HFF-Myc (cell line): ENCODE measurements at places on chromosomes 2 and 18.

GRCh38 chr2:233996461-233996860, 54.0 kb upstream of the SPP2 start:
- DNase-seq: peak; percentile 46

DNA sequence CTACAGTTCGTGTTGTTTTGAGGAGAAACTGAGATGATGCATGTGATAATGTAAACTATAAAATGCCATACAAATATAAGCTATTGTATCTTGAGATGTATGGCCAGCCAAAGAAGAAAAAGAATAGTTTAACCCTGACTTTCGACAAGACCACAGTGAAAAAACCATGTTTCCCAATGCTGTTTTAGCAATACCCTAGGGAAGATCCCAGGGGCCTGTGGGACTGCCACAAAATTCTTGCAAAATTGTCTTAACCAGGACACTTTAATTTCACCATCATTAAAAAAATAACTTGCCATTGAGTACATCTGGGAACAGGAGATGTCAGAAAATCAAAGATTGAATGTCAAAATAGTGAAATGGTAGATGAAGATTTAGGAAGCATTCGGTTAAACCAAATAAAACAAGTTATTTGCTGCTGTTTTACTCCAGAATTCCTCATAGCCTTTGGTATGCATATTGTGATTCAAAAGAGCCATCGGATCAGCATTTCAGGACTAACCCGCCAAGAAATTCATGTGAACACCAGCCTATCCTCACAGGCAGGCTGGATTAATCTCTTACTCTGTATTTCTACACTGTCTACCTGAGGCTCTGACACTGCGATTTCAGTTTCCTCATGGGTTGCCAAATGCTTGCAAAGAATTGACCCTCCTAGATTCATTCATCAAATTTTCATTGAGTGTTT, 49.0 kb upstream of the SP3 start:
- DNase-seq: no peak

DNA sequence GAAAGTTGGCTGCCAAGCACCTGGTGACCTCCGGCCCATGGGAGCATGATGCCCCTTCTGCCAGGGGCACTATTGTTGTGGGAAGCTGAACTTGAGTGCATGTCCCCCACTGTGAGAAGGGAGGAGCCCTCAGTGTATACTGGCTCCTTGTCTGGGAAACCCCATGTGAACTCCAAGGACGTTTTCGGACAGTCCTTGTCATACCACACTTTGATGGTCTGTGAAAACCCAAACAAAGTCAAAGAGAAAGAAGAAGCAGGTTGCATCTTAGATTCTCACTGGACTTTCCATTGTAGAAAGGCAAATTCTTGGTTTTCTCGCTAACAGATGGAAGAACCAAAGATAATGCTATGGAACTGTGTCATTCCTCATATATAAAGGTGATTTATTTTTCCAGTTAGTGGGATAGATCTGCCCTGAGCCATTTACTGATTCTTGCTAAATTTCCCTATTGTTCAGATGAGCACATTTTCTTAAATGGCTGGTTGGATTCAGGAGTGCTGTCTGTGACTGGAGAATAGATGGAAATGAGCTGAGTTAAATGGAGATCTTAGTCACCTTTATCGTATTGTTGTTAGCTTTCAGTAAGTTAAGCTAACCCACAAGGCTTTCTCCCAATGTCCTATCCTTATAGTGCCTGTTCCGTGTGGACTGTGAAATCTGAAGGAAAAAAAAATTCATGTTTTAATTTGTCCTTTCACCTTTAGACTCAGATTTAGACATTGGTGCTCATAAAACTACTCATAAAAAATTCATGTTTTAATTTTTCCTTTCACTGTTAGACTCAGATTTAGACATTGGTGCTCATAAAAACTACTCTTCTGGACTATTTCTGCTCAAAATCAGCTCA, 166.6 kb downstream of the ACTR3 start:
- no peak for DNase-seq

DNA sequence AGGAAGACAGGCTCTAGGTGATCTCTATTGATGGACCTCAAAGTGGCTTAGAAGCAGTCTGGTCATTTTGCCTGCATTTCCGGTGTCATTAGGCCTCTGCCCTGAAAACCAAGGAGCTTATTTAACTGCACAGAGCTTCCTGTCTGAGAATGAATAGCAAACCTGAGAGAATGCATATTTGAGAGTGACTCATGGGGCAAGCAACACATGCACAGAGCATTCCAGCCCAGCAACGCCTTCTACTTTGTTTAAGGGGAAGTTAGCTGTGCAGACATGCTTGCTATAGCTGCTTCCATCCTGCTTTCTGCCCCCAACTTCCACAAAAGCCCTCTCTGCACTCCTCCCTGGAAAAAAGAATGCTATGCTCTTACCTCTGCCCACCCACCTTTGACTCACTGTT, 232.8 kb downstream of the GRB14 start:
- peak; percentile 44 for DNase-seq

DNA sequence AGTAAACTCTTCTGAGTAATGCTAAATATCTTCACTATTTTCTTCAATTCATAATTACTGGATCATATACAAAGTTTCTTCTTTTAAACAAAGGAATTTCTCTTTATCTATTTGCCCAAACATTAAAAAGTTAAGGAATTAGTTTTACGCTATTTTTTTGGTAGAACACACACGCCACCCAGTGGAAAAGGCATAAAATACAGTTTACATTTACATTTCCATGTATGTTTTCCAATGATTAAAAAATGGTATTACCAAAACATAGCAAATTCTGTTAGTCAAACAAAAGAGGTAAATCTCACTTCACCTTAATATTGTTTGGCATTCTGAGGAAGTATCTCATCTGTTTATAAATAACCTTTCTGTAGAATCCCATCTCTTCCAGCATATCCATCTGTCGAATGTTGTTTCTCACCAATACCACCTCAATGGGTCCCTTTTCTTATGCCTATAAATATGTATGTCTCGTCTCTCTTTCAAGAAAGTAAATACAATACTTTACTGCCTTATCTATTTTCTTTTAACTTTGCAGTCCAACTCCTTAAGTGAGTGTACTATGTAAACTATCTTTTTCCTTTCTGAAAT, 7.2 kb downstream of the BOLL start:
- DNase-seq: peak; percentile 7

DNA sequence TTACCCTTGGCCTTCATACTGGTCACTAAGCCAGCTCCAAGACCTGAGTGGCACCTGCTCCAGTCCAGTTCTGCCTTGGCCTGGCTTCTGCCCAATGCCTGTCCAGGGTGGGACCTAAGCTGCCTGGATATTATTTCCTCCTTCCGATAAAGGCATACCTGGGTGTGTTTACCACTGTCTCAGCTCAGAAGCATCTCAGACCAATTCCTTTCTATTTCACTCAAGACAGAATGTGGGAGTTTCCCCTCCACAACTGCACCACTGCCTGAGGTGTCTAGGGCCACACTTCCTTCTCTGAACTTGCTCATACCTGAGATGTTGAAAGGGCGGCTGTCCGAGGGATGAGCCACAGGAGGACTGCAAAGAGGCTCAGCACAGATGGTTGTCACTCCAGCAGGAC, 18.4 kb upstream of the CAB39 start:
- no peak for DNase-seq

- DNase-seq: no peak
Measured at GRCh38 chr2:196407675-196408264, 231.7 kb upstream of the CCDC150 start.

DNA sequence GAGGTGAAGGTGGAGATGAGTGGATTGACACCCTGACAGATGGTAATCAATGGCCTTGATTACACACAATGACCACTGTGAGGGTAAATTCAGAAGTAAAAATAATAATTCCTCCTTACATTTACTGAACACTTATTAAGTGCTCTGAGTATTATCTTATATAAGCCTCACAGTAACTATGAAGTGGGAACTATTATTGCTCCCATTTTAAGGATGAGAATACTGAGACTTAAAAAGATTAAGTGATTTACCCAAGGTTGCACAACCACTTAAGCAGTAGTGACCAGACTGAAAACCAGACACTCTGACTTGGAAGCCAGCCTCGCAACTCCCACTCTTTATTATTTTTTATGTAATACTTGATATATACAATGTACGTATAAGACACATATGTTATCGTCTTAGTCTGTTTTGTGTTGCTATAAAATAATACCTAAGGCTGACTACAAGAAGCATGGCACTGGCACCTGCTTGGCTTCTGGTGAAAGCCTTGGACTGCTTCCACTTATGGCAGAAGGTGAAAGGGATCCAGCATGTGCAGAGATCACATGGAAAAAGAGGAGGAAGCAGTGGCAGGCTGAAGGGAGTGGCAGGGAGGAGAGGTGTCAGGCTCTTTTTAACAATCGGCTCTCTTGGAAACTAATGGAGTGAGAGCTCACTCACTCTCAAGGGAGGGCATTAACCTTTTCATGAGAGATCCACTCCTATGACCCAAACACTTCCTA, 41.5 kb upstream of the C1D start:
- DNase-seq: no peak

DNA sequence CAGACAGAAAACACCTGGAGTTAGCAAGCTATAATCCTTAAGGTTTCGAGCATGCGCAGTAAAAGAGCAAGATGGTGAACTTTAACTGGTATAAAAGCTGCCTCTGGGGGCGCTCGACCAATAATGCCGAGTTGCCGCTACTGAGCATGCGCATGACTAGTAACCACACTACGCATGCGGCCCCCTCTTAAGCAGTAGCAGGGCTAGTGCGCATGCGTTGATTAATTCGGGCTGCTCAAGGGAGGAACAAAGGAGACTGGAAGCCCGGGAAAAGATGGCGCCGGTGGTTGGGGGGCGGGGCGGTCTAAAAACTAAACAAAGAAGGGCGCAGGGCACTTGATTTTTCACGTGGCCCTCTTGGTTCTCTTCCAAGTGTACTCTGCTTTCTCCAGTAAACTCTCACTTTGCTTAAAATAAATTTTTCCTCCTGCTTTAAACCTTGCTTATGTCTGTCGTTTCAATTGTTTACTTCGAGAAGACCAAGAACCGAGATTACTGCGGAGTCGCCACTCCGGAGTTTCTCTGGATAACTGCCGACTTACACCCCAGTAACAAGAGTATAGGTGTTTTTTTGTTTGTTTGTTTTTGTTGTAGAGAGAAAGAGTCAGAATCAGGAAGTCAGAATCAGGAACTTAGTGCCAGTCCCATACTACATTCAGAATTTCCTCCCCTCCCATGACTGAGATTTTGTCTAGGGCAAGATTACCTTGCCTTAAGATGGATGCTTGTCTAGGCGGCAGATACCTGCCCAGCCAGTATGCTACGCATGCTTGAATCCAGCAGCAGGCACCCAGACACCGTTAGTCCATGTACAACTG, 5.8 kb downstream of the XRCC5 start:
- peak; percentile 99 for DNase-seq

GRCh38 chr2:174836377-174836994, 72.2 kb upstream of the CHRNA1 start:
- peak; percentile 87 for DNase-seq

GRCh38 chr2:233446121-233446520, 91.8 kb downstream of the DGKD start:
- no peak for DNase-seq

DNA sequence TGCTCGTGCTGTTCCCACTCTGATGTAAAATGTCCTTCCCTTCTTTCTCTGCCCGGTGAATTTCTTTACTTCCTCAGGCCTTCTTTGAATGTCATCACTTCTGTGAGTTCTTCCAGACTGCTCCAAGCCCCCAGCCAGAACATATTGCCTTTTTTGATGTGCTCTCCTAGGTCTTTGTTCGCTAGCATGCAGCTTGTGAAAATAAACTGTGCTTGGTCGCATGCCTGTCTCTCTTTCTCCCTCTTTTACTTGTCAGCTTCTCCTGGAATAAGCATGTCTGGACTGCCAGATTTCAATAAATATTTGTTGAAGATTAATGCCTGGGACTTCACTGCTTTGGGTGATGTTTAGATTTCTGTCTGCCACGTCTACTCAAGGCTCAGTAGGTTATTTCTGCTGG, 82.7 kb upstream of the ARHGAP28 start:
- no peak for DNase-seq

DNA sequence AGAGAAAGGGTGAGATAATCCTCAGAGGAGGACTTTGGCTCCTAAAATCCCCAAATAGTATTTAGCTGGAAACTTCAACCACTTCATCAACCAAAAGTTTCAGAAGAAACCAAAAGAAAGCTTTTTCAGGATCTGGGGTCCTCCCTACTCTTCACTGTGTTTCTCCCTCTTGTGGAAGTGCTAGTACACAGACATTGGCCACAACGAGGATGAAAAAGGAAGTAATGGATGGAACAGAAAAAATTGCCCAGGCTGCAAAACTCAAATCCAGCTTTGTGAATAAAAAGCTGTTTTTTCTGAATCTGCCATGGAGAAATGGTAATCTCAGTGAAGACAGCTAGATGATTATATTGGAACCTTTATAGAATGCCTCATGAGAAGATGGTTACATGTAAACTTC, 4.0 kb downstream of the PID1 start:
- no peak for DNase-seq

GRCh38 chr2:8986327-8986976, 17.0 kb downstream of the MBOAT2 start:
- DNase-seq: no peak

DNA sequence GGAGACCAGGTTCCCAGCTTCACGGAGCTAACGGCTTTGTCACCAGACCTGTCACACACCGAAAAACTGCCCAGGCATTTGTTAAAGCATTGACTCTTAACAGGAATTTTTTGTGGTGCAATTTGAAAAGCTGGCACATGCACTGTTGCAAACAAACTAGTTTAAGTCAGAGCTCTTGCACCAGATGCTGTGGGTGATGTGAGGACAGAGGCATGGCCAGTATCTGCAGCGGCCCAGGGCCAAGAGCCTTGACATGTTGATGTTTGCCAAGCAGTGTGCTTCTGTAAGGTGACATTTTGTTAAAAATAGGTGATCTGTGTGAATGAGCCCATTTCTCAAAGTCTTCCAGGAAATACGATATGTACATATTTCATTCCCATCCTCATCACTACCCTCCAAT, 142.5 kb downstream of the MTCL1 start:
- DNase-seq: no peak

- DNase-seq: no peak
Measured at GRCh38 chr18:35507192-35507591, 9.4 kb upstream of the INO80C start.

GRCh38 chr18:27855486-27855885, 321.4 kb downstream of the CDH2 start:
- no peak for DNase-seq

- no peak for DNase-seq
Measured at GRCh38 chr2:58851598-58851997, 610.5 kb upstream of the FANCL start.

GRCh38 chr2:176562359-176563078, 293.3 kb downstream of the MTX2 start:
- DNase-seq: no peak

DNA sequence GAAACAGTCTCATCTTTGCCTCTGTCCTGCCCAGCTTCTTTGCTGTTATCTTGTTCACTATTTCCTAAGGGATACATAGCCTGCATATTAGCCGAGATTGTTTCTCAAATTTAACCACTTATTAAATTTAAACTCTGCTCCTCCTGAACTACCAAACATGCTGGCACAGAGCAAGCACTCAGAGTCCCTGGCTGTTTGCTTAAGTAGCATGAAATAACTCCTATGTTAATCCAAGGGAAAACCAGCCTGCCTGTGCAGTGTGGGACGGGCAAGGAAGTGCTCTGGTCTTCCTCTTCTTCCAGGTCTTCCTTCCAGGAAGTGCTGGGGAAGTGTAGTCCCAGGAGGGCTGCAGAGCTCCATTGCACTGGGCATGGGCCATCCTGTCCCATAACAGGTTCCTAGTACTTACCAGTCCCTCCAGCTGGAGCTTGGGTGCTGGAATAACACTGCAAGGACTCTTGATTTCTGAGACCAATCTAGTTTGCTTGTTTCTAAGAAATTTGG, 95.9 kb upstream of the IL1R2 start:
- DNase-seq: no peak

- DNase-seq: no peak
Measured at GRCh38 chr2:223995569-223995968, 38.3 kb downstream of the MRPL44 start.
